Urothelium cell line (cell line): ENCODE measurements at places on chromosomes 1 and 21.

DNA sequence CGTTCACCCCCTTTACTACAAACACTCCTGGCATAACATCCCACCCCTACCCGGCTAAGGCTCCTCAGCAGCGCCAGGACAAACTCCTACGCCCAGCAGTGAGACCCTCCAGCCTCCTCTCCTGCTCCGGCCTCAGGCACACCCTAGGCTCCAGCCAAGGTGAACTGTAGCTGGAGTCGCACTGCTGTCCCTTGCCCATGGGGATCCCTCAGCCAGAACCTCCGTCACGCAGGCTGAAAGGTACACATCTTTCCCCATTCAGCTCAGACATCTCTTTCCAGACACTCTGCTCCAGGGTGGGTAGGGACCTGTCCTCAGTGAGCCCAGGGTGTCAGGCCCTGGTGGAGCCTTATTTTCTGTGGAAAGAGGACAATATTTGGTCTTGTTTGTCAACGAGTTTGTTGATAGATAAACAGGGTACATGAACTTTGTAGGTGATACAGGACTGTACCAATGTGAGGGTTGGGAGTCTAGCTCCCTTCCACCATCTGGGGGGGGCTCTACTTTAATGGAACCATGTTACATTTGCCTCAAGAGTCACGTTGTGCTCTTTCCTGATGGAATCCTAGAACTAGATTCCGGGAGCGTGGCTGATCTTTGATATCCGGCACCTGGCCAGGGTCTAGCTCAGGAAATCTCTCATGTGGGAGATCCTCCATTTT lies 56.5 kb upstream of the SSBP3 start:
- no peak for DNase-seq

DNA sequence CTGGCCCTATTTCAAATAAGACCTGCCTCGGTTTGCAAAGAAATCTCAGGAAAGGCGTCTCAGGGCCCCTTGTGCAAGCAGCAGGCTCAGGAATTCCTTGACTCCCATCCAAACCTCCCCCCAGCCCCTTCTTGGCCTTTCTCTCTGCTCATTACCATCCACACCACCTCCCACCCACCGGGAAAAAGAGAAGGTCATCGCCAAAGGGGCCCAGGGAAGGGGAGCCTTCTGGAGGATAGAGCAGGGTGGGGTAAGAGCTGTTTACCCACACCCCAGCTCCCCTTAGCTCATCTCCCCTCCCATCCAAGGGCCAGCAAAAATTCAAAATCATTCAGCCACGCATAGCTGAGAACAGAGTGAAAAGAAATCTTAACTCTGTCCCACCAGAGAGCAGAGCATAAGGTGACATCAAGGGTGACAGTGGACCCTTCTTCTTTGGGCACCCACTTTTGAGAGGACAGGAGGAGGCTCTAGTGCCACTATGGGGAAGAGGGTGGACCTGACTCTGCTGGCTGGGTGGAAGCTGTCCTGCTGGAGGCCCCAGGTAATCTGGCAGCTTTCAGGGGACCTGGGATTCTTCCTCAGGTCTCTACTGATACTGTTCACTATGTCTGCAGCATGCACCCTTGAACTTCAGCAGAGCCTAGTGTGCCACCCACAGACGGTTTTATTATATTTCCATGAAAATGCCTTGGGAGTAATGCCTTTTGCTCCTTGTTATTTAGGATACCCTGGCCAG lies 3.9 kb upstream of the WNT2B start:
- no peak for DNase-seq

GRCh38 chr1:209390764-209391163 lies 192.8 kb upstream of the CAMK1G start:
- DNase-seq = no peak

GRCh38 chr21:27265949-27266348 lies 299.1 kb upstream of the ADAMTS5 start:
- no peak for DNase-seq

DNA sequence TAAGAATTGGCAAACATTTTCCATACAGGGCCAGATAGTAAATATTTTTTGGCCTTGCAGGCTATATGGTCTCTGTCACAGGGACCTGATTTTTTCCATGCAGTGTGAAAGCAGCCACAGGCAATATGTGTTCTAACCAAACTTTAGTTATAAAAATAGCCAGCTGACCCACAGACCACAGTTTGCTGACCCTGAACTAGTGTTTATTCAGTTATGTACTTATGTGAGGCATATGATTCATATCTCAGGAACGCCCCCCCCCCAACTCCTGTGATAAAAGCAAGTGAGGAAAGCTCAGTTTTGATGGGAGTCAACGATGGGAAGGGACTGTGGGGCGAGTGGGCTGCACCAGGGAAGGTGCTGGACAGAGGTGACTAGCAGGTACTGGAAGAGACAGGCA lies 80.1 kb downstream of the HMGB4 start:
- DNase-seq = peak; percentile 52

GRCh38 chr1:226946285-226946684 lies 6.2 kb downstream of the COQ8A start:
- no peak for DNase-seq

GRCh38 chr1:180175291-180175690 lies 20.6 kb downstream of the QSOX1 start:
- no peak for DNase-seq

GRCh38 chr1:72489801-72490200 lies 207.5 kb upstream of the NEGR1 start:
- DNase-seq = no peak
